Stimulated activated CD4-positive, alpha-beta T cell treated with anti-CD3 and anti-CD28 coated beads, Interleukin-1b, Interleukin-23, amount 100 ng/mL, for 48 hours (primary cell): ENCODE measurements at places on chromosomes 3 and 15.
A peak's percentile ranks its signal among the peaks of the same experiment; 100 is the strongest.

GRCh38 chr3:61872077-61872706, 310.8 kb downstream of the PTPRG start:
- no peak for DNase-seq

DNA sequence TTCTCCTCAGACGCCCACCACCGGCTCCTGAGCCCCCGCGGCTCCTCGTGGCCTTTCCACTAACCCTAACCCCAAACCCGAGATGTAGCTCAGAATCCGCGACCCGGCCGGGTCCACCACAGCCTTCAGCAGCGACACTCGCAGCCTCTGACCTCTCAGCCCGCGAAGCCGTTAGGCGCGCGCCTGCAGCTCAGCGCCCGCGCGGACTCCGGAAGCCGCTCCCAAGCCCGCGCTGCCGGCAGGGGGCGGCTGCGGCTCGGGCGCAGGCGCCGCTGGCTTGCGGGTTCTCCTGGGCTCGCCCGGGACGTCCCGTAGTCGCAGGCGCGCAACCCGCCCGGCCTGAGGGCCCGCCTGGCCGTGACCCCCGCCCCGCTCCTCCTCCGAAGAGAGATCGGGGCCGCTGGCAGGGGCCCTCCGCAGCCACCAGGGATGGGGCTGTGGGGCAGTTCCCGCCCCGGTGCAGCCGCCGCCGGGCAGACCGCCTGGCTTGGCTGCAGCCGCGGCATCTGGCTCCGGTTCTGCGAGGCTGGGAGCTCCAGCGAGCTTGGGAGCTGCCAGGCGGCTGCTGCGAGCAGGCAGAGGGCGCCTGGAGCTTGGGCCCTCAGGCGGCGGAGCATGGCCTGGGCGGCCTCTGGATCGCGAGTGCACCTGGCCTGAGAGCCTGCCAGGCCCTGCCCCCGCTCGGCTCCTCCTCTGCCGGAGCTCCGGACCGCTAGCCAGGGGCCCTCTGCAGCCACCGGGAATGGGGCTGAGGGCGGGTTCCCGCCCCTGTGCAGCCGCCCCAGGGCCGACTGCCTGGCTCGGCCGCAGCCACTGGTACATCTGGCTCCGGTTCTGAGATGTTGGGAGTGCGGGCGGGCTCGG, 120.7 kb downstream of the LMLN start:
- DNase-seq: peak; percentile 74

DNA sequence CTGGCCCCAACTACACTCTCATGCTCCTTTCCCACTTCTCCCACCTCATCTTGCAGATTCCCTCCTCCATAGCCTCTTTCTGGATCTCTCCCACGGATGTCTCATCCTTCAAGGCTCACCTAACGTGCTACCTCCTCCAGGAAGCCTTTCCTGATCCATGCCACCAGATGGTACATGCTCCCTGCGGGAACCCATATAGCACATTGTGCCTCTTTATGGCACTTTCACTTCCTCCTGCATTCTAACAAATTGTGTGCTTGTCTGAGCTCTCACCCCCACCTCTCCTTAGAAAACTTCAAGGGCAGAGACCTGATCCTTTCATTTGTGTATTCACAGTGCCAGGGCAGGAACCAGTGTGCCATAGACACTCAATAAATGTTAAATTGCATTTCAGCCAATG, 63.0 kb downstream of the HES1 start:
- no peak for DNase-seq

DNA sequence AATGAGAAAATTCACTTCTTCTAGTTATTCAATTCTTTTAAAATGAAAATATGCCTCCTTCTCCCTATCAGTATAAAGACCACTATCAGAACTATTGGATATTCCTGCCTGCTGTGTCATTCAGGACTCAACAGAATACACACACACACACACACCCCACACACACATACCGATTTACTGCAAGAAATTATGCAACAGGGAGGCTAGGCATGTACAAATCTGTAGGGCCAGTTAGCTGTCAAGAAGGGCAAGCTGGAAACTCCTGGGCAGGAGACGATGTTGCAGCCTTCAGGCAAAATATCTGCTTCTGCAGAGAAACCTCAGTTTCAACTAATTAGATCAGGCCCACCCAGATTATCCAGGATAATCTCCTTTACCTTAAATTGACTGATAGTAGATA, 13.9 kb upstream of the RYR3 start:
- no peak for DNase-seq

DNA sequence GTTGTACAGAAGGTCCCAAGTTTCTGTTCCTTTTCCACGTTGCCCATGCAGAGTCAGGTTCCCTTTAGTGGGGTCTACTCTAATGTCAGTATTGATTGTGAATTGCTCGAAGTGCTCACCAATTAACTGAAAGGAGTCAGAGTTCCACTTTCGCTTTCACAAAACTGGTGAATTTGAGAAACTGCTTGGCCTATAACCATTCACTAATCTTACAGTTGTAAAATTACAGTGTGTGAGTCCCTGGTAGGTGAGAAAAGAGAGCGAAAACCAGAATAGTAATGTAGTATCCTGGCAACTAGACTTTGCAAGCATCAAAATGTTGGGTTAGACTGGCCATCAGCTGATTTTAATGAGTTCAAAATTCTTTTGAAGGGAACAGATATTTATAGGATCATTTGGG, 237.5 kb upstream of the CHRM5 start:
- no peak for DNase-seq

DNA sequence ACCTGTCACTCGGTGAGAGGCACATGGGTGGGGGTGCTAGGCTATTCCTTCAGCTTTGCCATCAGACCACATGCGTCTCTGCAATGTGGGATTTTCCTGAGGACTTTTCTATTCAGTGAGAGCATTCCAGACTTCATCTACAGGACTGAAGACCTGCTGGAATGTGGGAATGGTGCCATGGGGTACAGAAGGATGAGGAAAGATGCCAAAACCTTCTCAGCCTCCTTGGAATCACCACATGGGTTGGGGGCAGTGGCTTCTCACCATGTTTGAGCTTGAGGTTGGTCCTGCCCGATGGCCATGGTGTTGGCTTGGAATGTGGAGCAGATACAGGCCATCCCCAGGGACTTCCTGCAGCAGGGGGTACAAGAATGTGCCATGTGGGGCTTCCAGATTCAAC, 80.9 kb upstream of the KLF13 start:
- DNase-seq: no peak

- DNase-seq: no peak
Observed at GRCh38 chr3:68771681-68772080, 160.7 kb downstream of the TAFA4 start.

GRCh38 chr3:9732080-9732739, 675 bp downstream of the BRPF1 start:
- DNase-seq: peak; percentile 40

DNA sequence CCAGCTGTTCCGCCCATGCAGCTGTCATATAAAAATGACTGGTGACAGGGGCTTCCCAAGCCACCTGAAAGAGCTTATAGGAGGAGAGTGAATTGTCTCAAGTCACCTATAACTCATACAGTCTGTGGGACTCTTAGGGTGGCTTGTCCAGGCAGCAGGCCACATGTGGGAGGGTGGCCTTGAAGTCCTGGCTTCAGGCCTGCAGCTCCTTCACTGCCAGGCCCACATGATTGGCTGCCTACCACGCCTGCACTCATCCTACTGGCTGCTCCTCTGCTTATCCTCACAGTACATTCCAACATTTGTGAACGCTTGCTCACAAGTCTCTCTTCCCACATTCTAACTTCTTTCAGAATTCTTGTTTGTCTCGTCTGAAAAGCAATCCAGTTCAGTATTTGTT, 41.1 kb upstream of the TIPARP start:
- no peak for DNase-seq

DNA sequence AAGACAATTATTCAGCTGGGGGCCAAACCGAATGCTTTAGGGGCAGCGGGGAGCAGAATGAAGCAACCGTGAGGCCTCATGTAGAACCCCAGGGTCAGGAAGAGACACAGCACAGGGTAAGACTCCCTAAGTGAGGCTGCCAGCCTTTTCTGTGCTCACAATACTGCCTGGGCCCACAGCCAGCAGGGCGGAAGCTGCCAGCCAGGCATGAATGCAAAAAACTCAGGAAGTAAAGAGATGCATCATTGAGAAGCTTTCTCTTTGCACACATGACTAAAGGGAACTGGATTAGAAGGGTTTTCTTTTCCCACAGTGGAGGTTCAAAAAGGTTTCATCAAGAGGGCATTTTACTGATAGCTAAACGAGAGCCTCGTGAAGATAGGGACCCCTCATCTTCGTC, 33.3 kb downstream of the CA12 start:
- no peak for DNase-seq

- DNase-seq: no peak
Observed at GRCh38 chr3:68483601-68484000, 448.7 kb downstream of the TAFA4 start.

- DNase-seq: no peak
Observed at GRCh38 chr3:31546162-31546561, 13.4 kb downstream of the STT3B start.

- no peak for DNase-seq
Observed at GRCh38 chr3:8542190-8543135, 40.8 kb downstream of the LMCD1 start.

GRCh38 chr15:100222349-100222715, 119.4 kb downstream of the ADAMTS17 start:
- no peak for DNase-seq

DNA sequence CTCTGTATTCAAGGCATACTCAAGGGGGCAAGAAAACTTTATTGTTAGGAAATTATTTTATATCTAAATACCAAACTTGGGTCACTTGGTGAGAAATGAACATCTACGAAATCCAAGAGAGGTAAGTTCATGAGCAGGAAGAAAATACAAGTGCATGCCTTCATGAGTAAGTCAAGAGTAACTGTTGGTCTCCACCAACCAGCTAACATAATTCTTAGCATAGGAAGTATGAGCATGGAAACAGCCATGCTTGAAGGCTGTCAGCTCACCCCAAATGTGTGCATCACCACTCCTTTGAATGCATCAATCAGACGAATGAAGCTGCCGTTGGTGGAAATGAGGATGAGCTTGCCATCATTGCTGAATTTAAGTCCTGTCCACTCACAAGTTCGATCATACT, 13.9 kb downstream of the PPM1M start:
- no peak for DNase-seq

GRCh38 chr3:139357899-139358298, 14.1 kb downstream of the MRPS22 start:
- peak; percentile 19 for DNase-seq

GRCh38 chr15:40246496-40247280, 7.8 kb downstream of the PAK6 start:
- no peak for DNase-seq

DNA sequence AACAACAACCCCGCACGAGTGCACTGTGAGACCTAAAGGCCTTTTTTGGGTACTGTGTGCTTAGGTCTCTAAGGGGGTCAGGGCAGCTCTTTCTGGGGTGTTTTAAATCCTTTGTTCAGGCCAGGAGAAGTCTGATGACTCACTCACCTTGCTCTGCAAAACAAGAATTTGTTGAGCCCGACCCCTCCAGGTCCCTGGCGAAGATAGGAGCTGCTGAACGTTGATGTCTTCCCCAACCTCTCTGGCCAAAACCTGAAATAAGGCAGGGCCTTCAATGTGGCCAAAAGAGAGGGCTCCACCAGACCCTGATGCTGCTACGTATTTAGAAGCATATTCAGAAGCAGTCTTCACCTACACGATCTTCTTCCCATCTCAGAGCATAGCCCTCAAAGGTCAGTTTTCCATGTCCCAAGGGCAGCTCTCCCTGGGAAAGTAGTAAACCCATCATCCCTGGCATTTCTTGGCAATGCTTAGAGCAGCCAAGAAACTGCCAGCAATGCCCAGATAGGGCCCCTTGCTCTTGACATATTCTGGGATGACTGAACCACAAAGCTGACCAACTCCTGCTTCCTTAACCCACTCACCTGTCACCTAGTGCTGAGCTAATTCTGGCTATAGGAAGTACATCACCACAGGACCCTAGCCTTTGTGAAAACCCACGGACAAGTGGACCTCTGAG, 27.1 kb downstream of the CCDC13 start:
- no peak for DNase-seq

DNA sequence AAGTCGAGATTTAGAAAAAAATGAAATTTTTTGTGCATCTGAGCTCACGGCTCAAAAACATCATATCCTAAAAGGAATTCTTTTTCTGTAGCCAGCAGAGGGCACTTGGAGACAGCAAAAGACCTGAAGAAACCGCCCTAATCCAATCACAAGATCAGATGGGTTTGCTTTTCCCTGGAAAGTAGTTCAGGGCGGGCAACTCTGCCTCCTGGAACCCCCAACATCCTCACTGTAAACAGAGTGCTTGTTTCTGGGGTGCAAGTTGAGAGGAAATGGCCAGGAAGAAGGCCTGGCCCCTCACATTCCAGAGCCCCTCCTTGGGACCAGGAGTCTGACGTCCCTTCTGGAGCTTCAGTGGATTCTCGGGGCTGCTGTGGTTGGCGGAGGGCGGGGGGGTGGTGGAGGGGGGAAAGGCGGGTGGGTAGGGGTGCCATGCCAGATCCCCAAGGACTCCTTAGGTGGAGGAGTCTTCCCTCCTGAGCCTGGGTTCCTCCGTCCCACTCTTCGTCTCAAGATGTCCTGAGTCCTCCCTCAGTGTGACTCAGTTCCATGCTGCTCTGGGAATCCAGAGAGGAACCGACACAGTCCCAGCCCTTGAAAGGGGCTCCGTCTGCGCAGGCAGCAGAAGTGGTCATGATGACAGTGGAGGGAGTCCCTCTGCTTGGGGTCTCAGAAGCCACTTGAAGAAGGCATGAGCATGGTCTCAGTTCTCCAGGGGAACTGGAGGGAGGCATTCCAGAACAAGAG, 35.9 kb downstream of the CCK start:
- no peak for DNase-seq

DNA sequence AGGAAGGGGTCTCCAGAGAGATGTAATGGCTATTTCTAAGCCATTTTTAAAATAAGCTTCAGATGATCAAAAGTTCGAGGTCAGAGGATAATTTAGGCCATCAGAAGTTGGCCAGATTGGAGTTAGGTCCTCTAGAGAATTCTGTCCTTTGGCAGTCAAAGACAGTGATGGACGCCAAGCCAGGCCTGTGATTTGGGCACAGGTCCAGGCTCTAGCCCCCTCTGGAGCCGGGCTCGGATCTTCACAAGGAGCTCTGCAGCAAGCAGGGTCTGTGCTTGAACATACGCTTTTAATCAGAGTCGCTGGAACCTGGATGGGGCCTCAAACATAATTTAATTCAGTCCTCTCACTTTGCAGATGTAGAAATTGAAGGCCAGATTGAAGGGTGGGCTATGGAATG, 151.4 kb upstream of the BCL6 start:
- no peak for DNase-seq

- peak; percentile 41 for DNase-seq
Observed at GRCh38 chr15:41936155-41936554, 36.2 kb downstream of the EHD4 start.

- DNase-seq: no peak
Observed at GRCh38 chr3:186318135-186318534, 43.9 kb downstream of the DGKG start.

DNA sequence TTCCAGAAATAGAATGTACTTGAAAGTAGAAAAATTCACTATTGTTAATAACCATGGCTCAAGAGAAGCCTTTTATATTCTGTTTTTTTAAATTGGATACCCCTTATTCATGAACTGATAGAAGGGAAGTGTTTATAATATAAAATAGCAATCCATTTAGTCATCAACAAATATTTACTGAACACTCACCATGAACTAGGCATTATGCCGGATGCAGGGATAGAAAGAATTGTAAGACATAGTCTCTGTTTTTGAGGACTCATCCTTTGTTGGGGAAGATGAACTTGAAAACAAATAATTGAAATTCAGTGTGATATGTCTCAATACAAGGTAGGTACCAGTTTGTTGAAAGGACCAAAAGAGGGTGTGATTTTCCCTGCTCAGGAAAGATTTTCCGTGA, 160.9 kb upstream of the SATB1 start:
- no peak for DNase-seq
